ENCODE measurements at places on chromosomes 2 and 18.

- no peak for DNase-seq
Measured at GRCh38 chr2:6823111-6823510, 42.6 kb downstream of the CMPK2 start.

DNA sequence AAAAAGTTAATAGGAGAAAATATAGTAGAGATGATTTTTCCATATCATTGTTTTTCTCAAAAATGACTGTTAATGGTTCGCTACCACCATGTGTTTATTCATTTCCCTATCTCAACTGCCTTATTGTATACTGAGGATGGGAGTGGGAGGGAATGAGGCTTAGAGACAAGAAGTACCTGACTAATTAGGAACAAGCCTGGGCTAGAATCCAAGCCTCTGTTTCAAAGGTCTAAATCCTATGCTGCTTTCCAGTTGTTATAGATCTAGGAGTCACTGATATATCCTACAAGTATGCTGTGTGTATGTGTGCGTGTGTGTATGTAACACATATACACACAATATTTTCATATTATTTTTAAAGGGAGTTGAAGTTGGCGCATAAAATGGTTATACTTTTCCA is 465.9 kb downstream of the EPHA4 start:
- DNase-seq, result no peak

GRCh38 chr2:150122156-150122555 is 365.3 kb downstream of the RND3 start:
- no peak for DNase-seq

- peak; percentile 80 for DNase-seq
Measured at GRCh38 chr2:9665898-9666297, 35.1 kb upstream of the YWHAQ start.

GRCh38 chr18:44725300-44726058 is 44.8 kb downstream of the SETBP1 start:
- peak; percentile 40 for DNase-seq

DNA sequence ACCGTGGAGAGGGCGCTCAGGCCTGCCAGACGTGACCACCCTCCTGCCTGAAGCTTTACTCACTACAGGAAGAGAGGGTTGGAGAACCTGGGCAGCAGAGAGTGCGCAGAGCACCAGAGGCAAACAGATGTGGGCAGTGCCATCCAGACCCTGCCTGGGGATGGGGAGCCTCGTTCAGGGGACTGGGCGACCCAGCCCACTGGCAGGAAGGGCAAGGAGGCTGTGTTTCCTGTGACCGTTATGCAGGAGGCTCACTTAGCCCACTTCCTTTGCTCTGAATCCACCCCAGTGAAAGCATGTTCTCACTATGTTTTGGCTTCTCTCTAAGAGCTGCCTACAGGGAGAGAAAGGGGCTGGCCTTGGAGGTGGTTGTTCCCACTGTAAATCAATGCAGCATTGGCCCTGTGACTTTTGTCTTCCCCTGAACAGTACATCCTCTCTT is 23.0 kb upstream of the ACKR3 start:
- DNase-seq, result no peak

GRCh38 chr2:19799881-19800780 is 101.7 kb downstream of the TTC32 start:
- DNase-seq, result no peak

GRCh38 chr2:170492010-170492409 is 223.1 kb upstream of the SP5 start:
- DNase-seq, result no peak

- peak; percentile 84 for DNase-seq
Measured at GRCh38 chr2:237866101-237866621, 6.7 kb downstream of the RAMP1 start.

DNA sequence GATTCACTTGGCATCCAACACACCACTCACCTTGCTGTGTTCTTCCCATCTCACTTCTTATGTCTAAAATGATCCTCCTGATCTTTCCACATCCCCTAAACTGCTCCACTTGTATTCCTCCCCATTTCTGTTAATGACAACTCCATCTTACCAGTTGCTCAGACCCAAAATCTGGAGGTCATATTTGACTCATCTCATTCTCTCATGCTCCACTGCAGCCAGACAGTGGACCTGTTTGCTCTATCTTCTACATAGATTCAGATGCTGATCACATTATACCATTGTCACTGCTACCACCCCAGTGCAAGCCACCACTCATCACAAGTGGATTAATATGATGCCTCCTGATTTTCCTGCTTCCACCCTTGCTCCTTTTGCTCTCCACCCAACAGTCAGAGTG is 7.9 kb upstream of the NABP1 start:
- DNase-seq, result no peak

- no peak for DNase-seq
Measured at GRCh38 chr18:36685580-36685979, 143.2 kb downstream of the TPGS2 start.

GRCh38 chr2:11563784-11564666 is 30.2 kb downstream of the GREB1 start:
- DNase-seq, result no peak

GRCh38 chr2:19664646-19665045 is 237.1 kb downstream of the TTC32 start:
- DNase-seq, result no peak

GRCh38 chr2:42931818-42932195 is 139.4 kb upstream of the HAAO start:
- no peak for DNase-seq

GRCh38 chr2:189143925-189144324 is 35.6 kb downstream of the COL5A2 start:
- no peak for DNase-seq

- DNase-seq, result no peak
Measured at GRCh38 chr2:23206650-23207049, 178.3 kb upstream of the KLHL29 start.

DNA sequence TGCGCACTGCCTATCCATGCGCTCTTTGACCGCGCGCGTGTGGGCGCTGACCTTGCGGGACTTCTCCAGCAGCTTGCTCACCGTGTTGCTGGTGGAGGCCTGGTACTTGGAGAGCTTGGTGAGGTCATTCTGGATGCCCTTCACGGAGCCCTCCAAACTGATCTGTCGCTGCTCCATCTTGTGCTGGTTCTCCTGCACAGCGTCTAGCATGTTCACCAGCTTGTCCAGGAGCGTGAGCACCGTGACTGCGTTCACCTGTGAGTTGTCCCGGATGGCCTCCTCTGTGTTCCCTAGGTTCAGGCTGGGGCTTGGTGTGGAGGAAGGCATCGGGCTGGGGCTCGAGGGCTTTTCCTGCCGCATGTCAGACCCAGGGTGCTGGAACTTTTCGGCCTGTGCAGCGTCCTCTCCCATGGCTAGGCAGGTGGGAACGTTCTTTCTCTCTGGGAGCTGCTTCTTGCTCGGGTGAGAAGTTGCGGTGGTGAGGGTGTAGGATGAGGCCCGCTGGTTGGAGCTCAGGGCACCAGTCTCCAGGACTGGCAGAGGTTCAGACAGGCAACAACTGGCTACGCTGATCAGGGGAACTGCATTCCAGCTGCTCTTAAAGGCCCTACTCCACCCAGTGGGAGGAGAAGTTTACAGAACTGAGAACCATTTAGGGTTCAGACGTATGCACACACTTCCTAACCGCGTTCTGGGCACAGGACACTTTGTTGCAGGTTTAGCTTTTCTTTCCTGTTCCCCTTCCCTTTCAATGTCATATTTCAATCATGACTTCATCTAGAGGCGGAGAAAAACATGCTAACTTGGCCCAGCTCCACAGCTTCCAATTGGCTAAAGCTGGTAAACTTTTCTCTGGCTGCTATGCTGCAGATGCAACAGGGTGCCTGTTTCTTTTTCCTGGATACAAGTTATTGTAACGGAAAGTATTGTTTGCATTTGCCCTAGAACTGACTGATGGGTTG is at the start of gene CAVIN2:
CAVIN2 (minus strand) TSS at position 574 of the 962 bp plus-strand sequence; CDS start at position 411, 163 bp downstream.
- peak; percentile 55 for DNase-seq

DNA sequence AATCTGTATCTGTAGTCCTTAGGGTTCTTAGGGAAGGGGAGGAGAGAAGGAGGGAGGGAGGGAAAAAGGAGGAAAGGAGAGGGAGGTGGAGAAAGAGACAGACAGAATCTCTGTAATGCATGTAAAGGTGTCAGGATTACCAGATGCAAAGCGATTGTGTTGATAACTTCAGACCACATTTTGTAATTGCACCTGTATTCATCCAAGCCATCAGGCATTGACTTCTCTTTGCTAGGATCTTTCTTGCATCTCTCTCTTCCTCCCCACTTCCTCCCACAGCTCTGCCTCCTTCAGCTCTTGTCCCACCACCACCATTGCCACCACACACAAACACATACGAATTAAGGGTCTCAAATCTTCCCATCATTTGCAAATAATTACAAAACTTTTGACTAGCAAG is 91.4 kb downstream of the AOX1 start:
- no peak for DNase-seq

- DNase-seq, result no peak
Measured at GRCh38 chr18:27606741-27607140, 421.6 kb upstream of the CHST9 start.

GRCh38 chr2:100339823-100340222 is 17.5 kb upstream of the LONRF2 start:
- no peak for DNase-seq

DNA sequence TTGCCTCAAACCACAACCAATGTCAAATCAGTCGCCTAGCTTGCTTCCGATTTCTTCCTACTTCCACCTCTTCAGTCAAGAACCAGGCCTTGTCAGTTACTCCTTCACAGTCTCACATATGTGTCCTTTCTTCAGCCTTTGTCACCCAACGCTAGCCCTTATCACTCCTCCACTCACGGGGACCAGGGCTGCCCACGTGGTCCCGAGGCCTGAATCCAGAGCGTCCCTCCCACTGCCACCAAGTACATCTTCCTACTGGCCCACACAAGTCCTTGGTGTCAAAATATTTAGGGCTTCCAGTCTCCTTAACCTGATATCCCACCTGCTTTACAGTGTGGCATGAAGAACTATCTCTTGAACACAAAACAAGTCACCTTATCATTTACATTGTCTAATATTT is 119.1 kb upstream of the SPRED2 start:
- no peak for DNase-seq

- peak; percentile 78 for DNase-seq
Measured at GRCh38 chr18:12934454-12935071, 13.2 kb upstream of the SEH1L start.

DNA sequence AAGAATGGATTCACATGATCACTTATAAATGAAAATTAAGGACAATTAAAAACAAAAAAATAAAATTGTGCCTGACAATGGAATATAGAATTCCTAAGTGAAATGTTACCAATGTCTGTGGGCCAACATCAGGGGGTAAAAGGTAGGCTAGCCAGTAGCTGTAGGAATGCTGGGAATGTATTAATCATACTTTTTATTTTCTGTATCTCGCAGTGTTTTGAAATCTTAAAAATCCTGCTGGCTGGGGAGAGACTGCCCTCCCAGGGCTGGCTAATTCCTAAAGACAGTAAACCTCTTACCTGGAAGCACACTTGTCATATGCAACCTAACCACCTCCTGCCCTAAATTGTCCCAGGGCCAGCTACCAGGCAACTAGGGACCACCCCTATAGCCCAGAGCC is 69.8 kb downstream of the REV1 start:
- peak; percentile 22 for DNase-seq

GRCh38 chr2:17892770-17893534 is 14.5 kb downstream of the KCNS3 start:
- DNase-seq, result no peak

- DNase-seq, result no peak
Measured at GRCh38 chr2:232887171-232887850, 17.2 kb downstream of the SNORC start.

- DNase-seq, result no peak
Measured at GRCh38 chr2:10226038-10226724, 76.5 kb upstream of the HPCAL1 start.

DNA sequence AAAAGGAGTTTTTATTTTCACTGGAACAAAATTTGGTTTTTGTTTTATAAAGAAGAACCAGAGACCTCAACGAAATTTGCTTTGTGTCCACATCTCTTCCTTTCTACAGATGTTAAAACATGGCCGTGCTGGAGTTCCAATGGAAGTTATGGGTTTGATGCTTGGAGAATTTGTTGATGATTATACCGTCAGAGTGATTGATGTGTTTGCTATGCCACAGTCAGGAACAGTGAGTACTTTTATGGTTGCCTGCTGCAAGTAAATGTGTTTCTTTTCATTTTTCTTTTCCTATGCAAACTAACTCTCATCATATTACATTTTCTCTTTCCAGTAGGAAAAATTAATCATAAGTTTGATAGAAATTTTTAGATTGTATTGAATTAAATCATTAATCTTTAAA is 48.4 kb upstream of the TBR1 start:
- DNase-seq, result no peak

DNA sequence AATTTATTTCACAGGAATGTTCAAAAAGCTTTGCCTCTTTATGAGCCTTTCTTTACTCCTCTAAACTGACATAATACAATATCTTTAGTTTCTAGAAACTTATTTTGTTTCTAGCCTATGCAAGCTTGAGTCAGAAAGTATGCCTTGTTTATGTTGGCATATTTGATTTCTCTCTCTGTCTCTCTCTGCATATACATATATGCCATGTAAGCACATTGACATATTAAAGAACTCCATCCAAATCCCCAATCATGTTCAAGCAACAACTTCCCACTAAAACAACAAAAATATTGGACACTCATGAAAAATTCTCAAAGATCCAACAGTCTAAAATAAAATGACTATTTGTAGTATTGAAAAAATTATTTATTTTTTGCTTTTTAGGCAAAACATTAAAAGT is 1651.2 kb upstream of the ACVR2A start:
- DNase-seq, result no peak

DNA sequence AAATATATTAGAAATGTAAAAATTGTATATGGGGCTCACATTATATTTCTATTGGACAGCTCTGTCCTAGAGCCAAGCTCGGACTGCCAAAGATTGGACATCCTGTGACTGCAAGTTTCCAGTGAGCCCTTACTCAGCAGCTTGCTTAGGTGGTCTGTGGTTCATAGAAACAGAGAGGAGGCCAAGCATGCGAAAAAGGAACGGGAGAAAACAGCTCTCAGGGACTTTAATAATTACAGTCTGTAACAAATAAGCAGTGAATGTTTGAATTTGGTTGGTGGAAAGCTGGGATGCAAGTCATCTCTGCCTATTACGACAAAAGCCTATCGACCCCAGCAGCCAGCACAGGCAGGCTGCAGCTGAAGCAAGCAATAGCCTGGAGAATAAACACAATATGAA is 35.6 kb downstream of the WIPF1 start:
- no peak for DNase-seq

DNA sequence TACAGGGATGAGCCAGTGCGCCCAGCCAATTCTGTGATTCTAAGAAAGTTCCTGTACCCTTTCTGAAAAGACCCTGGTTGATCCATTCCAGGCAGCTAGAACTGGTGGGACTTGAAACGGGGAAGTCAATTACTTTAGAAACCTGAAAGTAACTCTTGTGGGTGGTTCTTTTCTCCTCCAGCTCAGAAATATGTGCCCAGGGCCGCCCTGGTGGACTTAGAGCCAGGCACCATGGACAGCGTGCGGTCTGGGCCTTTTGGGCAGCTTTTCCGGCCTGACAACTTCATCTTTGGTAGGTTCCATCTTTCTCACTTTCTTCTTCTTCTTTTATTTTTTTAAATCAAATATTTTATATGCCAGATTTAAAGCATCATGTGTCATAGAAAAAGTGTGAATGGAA is 2.7 kb downstream of the TUBB6 start:
- DNase-seq, result no peak

- peak; percentile 25 for DNase-seq
Measured at GRCh38 chr2:219642069-219642454, 14.6 kb downstream of the SLC4A3 start.

Data from hepatic stellate cell (primary cell).